ENCODE measurements at places on chromosomes 16 and 17.

- DNase-seq: no peak
Measured at GRCh38 chr16:73713251-73713650, 583.4 kb upstream of the PSMD7 start.

DNA sequence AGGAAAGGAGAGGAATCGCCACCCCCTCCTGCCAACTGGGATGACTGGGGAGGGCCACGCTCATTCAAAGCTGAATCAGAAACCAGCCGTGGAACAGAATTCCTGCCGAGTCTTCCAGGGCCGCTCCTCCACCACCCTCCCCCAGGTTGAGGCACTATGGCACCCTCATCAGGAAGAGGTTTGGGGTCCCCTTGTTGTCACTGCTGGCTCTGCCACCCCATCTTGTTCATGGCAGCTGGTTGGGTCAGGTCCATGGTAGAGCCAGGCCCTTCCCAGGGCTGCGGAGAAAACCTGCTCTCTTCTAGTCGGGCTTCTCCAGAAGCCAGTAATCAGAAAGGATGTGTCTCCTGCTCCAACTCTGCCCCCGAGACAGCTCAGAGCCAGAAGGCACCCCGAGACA lies 41.8 kb downstream of the KCNJ12 start:
- no peak for DNase-seq

DNA sequence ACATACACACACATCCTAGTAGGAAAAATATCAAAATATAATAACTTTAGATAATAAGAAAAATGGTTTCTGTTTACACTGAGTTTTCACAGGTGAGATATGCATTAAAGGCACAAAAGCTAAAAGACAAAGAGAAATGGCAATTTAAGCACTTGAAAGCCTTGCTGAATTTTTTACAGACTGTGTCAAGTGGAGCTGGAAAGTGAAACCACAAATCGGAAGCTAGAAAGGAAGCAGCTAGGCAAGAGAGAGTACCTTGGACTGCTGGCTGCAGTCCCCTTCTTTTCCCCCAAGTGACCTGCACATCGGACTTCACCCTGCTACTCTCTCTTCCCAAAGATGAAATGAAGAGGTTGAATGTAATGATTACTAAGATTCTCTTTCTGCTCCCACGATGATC lies 135.1 kb downstream of the CDH13 start:
- no peak for DNase-seq

- no peak for DNase-seq
Measured at GRCh38 chr17:10777131-10777807, 26.6 kb downstream of the TMEM238L start.

- DNase-seq: no peak
Measured at GRCh38 chr16:66473654-66474519, 46.8 kb downstream of the BEAN1 start.

GRCh38 chr17:31116167-31116566 lies 21.4 kb downstream of the NF1 start:
- no peak for DNase-seq

All from kidney epithelial cell (primary cell).